NB4 (cell line): ENCODE measurements at places on chromosomes 2 and 18.

DNA sequence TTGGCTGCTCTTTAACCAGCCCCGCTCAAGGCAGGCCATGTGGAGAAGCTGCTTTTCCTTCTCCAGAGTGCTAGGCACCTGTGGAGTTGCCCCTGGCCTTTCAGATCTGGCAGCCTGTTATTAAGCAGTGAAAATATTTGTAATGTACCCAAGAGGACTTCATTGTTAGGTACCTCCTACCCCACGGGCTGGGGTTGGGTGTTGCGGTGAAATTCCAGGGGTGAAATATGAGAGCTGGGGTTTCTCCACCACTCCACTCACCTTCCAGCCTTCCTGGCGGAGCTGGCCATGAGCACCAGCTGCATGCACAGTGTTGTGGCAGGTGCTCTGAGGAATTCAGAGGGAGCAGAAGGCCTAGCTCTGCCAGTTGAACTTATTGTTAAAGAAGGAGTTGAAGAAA is 39.1 kb downstream of the NTSR2 start:
- DNase-seq, result no peak

DNA sequence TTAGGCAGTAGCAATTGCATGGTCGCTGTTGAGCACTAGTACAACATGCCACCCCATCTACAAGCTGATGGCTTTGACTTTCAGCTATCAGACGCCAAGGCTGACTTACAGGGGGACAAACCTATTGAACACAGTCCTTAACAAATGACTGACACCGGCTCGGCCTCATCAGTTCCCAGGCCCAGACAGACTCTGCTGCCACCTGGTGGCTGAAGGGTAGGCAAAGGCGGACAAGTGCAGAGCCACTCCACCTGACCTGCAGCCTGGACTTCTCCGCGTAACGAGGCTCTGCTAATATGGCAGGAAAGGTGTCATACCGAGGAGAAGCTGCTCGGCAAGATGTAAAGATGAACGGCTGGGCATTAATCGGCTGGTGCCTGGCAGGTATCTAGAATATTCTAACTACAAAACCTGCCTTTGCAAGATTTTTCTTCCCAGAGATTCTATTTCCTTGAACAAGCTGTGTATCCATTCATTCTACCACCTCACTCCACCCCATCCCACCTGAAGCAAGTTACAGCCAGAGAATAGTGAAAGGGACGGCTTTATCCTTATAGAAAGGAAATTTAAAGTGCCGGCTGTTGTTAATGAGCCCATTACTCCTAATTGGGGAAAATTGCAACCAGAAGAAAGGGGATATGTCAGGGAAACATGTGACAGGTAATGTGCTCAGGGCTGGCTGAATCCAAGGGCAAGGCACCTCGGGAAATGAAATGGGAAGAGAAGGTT is 67.4 kb downstream of the STEAP3 start:
- DNase-seq, result peak; percentile 74

DNA sequence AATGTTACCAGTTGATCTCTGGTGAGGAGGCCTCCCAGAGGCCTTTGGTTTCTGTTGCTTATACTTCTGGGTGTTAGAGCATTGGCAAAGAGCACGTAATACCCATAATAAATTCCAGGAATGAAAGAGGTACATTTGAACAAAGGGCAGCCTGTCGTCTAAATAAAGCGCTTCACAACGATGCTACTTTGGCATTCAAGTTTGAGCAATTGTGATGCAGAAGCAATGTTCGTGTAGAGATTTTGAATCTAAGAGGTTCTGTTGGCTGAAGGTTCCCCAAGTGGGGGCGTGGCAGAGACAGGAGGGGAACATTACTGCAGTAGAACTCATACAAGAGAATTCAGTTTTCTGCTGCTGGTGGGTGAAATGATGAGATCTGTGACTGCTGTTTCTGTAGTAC is 27.8 kb downstream of the ZNF532 start:
- no peak for DNase-seq

GRCh38 chr2:127051116-127052056 is 55.6 kb downstream of the BIN1 start:
- DNase-seq, result peak; percentile 44

GRCh38 chr2:159971365-159972152 is 90.9 kb downstream of the PLA2R1 start:
- DNase-seq, result peak; percentile 30

DNA sequence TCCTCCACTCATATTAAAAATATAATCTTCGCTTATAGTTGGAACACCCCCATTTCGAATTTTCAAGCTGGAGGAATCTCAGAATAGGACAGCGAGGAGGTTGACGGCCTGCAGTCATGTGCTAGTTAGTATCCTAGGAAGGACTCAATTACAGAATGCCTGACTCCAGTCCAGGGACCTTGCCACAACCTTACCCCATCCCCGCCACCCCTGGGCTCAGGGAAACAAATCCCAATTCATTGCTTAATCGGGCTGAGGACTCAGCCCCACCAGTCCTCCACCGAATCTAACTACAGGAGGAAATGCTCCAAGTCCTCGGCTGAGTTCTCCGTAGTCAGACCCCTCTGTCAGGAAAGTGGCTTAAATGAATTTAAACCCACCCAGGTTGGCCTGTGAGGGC is 31.7 kb upstream of the ZBTB7C start:
- no peak for DNase-seq

- no peak for DNase-seq
These were observed 46.7 kb upstream of the KCNF1 start for GRCh38 chr2:10864861-10865636.

DNA sequence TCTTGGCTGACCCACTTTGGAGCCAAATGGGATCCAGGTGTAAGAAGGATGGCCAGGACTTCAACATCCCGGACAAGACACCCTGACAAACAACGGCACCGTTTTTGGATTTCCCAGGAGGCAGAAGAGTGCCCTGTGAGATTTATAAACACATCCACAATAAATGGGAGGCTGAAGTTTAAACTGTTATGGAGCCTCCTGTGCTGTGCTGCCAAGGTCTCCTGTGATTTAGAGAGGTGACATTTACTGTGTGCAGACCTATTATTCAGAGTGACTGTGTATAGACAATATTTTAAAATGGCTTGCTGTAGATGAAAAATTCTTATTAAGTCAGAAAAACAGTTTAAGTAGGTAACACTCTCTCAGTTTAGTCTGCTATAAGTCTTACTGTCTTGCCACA is 401.5 kb upstream of the ETAA1 start:
- no peak for DNase-seq

- DNase-seq, result no peak
These were observed 71.4 kb downstream of the KCNF1 start for GRCh38 chr2:10982931-10983701.

- no peak for DNase-seq
These were observed 30.6 kb upstream of the AP1S3 start for GRCh38 chr2:223868005-223868404.

DNA sequence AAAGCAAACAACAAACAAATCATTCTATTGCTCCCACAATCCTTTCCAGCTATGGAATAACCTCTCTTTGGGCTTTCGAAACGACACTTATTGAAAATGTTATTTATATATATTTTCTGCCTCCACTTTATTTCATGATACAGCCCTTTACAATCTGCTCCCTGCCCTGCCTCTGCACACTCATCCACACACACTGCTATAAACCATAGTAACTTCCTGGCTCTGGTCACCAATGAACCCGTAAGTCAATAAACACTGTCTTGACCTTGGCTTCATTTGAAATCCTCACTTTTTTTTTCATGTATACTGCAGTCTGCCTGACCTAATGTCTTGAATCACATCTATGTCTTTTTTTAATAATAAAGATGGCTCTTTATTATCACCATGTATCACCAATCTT is 161.5 kb downstream of the SLC39A10 start:
- DNase-seq, result no peak

DNA sequence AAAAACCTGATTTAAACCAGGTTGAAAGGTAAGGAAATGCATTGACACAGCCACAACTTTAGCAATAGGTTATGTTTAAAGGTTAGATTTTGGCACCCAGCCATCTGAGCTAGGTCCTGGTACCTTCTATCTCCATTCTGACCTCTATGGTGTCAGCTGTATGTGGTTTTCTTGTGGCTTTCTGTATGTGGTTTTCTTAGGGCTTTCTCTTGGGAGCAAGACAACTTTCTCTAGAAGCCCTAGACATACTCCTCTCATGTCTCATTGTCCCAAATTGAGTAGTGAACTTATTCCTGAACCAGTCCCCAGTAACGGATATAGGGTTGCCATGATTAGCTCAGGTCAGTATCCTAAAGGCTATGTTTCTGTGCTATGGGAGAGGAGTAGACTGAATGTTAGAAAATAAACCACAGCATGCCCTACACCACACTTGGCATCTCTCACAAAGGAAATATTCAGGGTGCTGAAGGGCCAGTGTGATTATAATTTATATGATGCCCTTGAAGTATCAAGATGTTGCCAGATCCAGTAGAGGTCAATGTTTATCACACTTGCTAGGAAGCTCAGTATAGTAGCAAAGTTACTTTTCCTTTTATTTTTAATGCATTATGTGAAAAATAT is 176.1 kb downstream of the CAPN13 start:
- peak; percentile 53 for DNase-seq

- DNase-seq, result no peak
These were observed 53.6 kb upstream of the GRHL1 start for GRCh38 chr2:9897846-9898245.

GRCh38 chr2:105777031-105777482 is 32.3 kb downstream of the NCK2 start:
- no peak for DNase-seq

DNA sequence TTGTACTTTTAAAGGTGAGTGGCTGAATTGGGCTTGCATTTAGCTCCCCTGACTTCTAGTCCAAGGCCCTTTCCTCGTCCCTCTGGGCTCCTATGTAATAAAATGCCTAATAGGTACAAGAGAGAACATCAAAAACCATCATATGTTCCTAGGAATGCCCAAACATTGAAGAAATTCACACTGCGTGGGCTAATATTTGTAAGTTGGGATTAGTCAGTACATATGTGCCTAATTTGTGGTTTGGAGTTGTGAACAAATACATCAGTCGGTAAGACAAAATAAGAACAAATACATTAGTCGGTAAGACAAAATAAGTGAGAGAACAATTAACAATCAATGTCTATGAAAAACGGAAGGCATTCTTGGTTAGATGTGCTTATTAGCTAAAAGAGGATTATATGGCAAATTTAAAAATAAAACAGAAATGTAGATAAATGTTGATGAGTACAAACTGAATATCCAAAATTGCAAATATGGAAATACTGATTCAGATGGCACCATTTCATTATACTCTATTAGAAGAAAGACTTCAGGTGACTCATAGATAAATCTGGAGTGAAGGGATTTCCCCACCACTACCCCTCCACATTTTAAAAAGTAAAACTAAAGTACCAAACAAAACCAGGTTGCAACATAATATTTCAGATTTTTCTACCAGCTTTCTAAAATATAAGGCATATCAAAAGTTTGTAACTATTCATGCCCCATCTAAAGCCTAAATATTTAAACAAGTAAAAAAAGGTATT is 325.4 kb downstream of the ZEB2 start:
- no peak for DNase-seq

DNA sequence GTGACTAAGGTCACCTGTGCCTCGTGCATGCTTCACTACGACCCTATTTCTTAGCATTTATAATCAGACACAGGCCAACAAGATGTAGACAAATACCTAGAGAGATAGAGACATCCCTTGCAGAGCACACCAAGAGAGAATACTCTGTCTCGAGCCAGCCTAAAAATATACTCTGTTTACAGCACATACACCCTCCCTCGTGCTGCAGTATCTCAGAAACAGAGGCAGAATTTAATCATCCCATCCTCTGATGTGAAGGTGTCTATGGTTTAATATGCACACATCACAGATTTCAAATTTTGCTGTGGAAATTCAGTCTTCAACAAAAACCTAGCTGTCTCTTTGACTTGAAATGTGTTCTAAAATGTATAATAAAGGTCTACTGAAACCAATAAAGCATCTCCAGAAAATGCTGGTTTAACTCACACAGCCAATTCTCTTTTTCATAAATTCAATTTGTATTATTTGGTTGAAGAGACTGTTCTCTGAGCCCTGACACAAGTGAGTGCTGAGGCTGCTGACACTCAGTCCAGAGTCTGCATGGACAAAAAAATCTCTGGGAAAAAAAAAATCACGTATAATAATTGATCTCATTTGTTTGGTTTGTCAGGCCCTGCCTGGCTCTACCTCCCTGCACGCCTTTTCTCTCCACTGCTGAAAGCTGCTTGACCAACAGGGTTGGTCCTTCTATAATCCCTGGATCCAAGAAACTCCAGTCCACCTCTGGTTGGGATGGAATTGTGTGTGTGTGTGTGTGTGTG is 142.0 kb upstream of the FSHR start:
- DNase-seq, result no peak

GRCh38 chr18:51123481-51123880 is 74.0 kb downstream of the MEX3C start:
- DNase-seq, result no peak

GRCh38 chr2:55157474-55157884 is 74.6 kb downstream of the CLHC1 start:
- DNase-seq, result no peak

DNA sequence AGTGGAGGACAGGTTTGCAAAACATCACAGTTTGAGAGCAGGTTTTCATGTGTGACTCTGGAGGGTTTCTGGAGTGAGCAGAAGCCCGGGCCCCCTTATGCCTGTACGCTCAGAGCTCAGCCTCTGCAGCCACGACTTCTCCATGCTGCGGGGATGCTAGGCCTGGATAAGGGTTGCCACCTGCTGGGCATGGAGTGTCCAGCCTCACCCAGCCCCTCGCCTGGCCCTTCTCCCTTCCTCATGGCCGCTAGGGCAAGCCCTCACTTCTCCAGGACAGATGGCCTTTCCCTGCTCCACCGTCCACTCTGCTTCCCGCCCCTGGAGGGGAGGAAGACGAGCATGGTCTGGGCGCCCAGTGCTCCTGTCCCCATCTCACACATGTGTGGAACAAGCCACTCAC is 318.7 kb downstream of the GBX2 start:
- DNase-seq, result no peak

DNA sequence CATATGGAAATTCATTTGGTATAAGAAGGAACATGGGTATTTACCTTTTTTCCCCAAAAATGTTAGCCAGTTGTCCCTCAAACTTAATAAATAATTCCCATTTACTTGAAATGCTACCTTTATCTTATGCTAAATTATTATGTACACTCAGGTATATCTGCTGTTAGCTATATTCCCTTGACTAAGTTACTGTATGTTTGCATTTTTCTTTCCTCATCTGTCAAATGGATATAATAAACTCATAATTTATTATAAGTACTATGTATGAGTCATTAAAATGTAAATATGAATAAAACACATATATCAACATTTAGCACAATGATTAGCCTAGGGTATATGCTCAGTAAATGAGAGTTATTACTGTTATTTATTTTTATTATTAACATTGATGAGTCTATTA is 117.4 kb downstream of the PMS1 start:
- no peak for DNase-seq

DNA sequence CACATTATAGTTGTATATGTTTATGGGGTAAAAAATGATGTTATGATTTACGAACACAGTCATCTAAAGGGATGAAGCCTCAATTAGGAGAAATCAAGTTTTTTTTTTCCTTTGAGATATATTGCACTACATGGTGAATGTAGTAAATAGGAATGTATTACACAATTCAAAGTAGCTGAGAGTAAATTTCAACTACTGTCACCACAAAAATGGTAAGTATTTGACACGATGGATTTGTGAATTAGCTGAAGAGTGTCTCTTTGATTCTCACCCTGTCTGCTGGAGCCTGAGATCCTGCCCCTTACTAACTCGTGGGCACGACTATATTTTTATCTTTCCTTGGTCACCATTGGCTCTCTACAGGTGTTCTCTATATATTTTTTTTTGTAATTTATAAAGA is 540.4 kb upstream of the DSEL start:
- DNase-seq, result no peak
